ENCODE measurements at places on chromosomes 4 and X.

GRCh38 chr4:108094923-108095482, 73.7 kb downstream of the LEF1 start:
- no peak for DNase-seq

GRCh38 chr4:122687531-122688061, 44.9 kb upstream of the BBS12 start:
- DNase-seq, result no peak

- DNase-seq, result no peak
Observed at GRCh38 chrX:16518131-16518530, 131.8 kb upstream of the S100G start.

DNA sequence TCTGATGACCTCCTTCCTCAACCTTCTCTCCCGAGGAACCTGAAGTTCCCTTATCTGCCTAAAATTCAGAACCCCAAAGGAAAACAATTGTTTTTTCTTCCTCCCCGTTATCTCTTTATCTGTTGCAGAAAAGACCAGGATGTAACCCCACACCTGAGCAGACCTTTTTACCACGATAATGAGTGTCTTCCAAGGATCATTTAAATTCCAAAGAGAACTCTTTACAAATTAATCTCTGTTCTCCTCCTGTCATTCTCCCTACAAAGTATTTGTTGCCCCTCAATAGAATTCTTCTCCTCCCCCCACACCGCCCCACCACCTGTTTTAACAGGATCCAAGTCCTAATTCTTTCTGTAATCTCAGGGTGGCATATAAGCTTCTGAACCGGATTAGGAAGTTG, 78.5 kb upstream of the NLGN4X start:
- no peak for DNase-seq

- DNase-seq, result no peak
Observed at GRCh38 chr4:164383058-164383357, 370.9 kb upstream of the SMIM31 start.

- DNase-seq, result no peak
Observed at GRCh38 chr4:52701207-52701606, 42.1 kb upstream of the USP46 start.

DNA sequence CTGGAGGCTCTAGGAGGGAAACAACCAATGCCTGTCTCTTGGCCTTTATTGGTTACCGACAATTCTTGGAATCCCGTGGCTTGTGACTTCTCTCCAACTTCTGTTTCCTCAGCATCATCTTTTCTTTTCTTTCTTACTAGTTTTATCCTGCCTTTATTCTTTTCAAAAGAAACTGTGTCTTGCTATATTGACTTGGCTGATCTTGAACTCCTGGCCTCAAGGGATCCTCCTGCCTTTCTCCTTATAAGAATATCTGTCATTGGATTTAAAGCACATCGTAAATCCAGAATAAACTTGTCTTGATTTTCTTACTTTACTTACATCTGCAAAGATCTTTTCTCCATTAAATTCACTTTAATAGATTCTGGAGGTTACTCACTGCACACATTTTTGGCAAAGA, 49.9 kb upstream of the UGT2B10 start:
- DNase-seq, result no peak

GRCh38 chrX:108332281-108332680, 105.9 kb downstream of the COL4A6 start:
- no peak for DNase-seq

- no peak for DNase-seq
Observed at GRCh38 chr4:16524911-16525554, 298.8 kb upstream of the TAPT1 start.

DNA sequence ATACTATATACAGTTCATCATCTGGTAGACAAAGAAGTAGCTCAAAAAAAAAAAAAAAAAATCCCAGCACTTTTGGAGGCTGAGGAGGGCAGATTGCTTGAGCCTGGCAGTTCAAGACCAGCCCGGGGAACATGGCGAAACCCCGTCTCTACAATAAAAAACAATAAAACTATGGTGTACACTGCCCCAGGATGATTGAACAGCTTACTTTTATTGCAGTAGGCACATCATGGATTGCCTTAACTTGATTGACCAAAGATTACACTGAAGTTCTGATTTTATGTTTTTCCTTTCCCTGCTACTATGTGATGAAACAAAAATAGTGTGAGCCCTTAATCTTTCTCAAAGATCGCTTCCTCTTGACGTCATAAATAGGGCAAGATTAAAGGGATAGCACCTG, 60.6 kb downstream of the SNX25 start:
- DNase-seq, result no peak

DNA sequence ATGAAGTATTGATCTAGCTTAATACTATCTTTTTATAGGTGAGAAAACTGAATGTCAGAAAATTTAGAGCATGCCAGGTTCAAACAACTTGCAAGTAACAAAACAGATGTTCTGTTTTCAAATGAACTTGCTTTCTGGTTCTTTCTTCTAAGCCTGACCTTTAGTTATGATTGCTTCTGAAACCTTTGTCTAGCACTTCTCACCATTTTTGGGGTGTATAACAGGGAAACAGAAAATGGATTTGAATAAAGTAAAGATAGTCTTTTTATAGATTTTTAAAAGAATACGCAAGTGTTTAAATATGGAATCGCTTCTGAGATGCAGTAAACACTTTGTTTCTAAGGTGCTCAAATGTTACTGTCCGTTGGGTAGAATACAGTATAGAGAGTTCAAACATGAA, 687.2 kb upstream of the CPEB2 start:
- DNase-seq, result no peak

- no peak for DNase-seq
Observed at GRCh38 chr4:149211876-149212275, 603.8 kb downstream of the IQCM start.

DNA sequence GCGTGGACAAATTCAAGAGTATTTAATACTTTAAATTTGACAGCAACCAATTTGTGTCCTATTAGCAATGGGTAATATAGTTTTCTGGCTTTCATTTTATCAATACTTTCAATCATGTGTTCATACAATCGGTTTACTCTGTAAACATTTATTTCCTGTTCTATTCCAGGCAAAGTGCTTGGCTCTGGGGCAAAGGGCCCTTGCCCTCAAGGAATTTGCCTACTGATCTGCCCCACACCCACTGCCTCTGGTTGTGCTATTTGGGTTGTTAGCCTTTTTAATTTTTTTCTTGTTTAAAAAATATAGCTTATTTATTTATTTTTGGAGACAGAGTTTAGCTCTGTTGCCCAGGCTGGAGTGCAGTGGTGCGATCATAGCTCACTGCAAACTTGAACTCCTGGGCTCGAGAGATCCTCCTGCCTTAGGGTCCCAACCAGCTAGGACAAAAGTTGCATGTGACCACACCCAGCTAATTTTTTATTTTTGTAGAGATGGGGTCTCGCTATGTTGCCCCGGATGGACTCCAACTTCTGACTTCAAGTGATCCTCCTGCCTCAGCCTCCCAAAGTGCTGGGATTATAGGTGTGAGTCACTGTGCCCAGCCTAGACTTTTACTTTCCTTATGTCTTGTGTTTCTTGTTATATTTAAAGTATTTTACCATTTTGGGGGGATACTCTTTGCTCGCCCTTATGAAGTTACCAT, 30.7 kb upstream of the CBR4 start:
- no peak for DNase-seq

GRCh38 chrX:83008415-83008814, 499.7 kb upstream of the POU3F4 start:
- DNase-seq, result no peak

DNA sequence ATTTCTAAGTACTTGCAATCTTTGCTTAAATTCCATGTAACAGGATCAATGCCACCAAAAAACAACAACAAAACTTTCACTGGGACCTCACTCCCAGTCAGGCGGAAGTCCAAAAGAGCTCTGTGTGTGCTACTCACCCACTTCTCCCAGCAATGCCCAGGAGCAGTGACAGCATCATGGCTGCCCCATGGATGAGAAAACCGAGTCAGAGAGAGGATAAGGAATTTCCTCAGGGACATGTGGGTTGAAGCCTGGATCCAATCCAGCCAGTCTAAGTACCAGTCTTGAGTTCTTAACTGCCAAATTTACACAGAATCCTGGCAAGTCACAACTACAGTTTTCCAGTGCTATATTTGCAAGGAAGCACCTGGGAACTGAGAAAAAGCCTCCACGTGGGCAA, 64.5 kb downstream of the STX18 start:
- DNase-seq, result no peak

- DNase-seq, result no peak
Observed at GRCh38 chrX:135330706-135331105, 21.4 kb downstream of the ETDC start.

DNA sequence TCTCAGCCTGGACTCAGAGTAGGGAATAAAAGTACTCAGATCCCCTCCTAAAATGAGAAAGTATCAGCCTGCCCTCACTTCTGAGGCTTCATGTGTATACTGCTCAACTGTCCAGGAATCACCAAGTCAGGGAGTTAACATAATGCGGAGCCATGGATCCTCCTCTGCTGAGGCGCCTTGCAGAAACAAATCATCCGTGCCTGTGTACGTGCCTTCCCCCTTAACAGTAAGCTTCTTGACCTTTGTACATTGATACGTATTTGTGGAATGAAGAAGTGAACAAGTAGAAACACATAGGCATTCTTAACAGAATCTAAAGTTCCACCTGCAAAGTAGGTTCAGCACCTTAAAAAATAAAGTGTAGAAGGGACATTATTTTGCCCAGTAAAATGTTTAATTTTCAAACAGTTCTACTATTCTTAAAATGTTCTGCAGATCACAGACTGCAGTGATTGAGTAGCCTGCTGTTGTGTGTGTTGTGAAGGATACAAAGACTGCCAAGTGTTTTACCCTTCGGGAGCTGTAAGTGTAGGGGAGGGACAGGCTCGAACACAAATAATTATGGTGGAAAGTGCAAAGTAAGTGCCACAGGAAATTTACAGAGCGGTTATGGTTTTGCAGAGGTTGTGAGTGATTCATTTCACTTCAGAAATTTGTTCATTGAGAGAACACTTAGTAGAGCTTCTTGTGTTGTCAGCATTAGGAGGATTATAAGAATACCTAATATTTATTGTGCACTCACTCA, 61.9 kb downstream of the ARHGAP10 start:
- DNase-seq, result no peak

- DNase-seq, result no peak
Observed at GRCh38 chrX:79065696-79066095, 78.8 kb upstream of the GPR174 start.

DNA sequence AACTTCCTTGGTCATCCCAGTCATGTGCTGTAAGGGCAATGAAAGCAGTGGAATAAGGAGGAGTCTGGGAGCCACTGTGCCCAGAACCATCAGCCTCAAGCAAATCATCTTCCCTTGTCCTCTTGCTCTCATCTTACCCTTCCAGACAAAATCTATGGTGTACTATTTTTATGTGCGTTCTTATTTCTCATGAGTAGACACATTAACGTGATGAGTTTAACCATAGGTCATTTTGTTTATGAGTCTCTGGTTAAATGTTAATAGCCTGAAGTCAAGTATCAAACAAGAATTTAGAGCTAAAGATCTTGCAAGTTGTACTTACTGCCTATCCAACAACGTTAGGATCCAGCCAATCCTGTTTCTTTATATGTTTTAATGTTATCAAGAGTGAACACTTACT, 495.3 kb downstream of the SPRY1 start:
- DNase-seq, result no peak

GRCh38 chr4:114368751-114369150, 229.9 kb upstream of the UGT8 start:
- DNase-seq, result no peak

DNA sequence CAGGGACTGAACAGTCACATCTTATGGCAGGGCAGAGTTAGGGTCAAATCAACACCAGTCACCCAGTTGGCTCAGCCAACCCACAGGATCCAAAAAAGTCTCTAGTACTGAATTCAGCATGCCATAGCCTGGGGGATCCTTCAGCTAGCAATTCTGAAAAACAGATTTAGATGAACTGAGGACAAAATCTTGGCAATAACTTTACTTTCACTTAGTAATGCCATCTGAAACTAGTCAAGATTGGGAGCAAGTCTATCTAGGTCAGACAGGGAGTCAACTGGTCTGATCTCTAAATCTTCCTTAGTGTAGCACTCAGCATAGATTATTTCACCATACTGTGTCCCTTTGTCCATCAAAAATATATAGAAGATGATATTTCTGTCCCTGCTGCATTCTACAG, 76.0 kb downstream of the HHIP start:
- no peak for DNase-seq

DNA sequence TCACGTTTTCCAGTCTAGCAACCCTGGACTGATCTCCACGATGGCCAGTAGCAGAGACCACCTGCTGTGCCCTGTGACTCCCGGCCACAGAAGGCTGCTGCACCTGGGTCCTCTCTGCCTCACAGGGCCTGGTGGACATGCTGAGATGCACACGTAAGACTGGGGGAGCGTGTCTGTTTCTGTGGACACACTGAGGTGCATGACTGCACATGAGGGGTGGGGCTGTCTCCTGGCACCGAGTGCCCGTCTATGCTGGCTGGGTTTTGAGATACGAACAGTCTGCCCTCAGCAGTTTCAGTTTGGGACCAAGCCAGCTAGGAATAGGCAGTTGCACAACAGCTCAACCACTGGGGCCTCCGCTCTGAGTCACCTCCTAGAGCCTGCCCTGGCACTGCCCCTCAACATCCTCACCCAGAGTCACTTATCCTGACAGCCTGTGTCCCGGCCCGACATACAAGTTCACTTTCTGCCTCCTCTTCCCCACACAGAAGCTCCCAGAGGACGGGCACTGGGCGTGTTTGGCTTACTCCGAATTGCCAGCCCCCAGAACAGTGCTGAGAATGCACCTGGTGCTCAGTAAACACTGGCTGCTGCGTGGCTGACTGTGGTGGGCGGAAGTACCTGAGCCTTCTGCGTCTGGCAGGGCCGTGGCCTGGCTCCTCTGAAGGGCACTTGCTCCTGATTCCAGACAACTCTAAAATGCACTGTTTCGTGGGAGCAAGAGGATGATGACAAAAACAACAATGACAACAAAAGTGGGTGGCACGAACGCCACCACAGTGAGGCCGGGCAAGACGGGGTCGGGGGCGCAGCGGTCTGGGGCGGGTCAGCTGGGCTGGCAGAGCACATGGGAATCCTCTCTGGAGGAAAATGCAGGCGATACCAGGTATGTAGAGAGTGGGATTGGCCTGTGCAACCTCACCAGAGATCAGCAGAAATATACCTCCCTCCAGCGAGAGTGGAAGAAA, 30.9 kb downstream of the RNF212 start:
- DNase-seq, result no peak

GRCh38 chrX:24148121-24148520, 1.4 kb upstream of the ZFX start:
- no peak for DNase-seq

- DNase-seq, result no peak
Observed at GRCh38 chr4:15914291-15914690, 24.2 kb downstream of the FGFBP1 start.

- peak; percentile 33 for DNase-seq
Observed at GRCh38 chr4:5863461-5864113, 29.3 kb downstream of the CRMP1 start.

DNA sequence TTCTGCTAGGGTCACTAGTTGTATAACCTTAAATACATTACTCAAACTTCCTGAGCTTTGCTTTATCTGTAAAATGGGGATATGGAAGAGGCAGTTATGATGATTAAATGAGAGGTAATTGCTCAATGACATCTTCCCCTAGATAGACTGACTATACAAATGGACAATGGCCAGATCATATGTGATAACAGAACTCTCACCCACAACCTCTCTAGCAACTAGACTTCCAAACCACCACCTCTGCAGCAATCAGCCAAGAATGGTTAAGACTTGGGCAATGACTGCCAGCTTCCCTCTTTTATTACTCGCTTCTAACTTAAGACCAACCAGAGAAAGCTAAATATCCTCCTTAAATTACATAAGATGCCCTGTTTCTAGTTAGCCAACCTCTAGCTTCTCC, 2.9 kb upstream of the SEPSECS start:
- DNase-seq, result no peak

Data from stimulated activated CD4-positive, alpha-beta T cell treated with anti-CD3 and anti-CD28 coated beads, Interleukin-4, amount 100 ng/mL, for 4 hours (primary cell).